Stimulated activated CD8-positive, alpha-beta memory T cell treated with anti-CD3 and anti-CD28 coated beads, Interleukin-7, amount 100 ng/mL, for 24 hours (primary cell): ENCODE measurements at places on chromosomes 2 and 18.

GRCh38 chr2:20299113-20299512 lies 51.5 kb downstream of the PUM2 start:
- no peak for DNase-seq

GRCh38 chr18:49558356-49558755 lies 3.5 kb upstream of the LIPG start:
- DNase-seq, result no peak

DNA sequence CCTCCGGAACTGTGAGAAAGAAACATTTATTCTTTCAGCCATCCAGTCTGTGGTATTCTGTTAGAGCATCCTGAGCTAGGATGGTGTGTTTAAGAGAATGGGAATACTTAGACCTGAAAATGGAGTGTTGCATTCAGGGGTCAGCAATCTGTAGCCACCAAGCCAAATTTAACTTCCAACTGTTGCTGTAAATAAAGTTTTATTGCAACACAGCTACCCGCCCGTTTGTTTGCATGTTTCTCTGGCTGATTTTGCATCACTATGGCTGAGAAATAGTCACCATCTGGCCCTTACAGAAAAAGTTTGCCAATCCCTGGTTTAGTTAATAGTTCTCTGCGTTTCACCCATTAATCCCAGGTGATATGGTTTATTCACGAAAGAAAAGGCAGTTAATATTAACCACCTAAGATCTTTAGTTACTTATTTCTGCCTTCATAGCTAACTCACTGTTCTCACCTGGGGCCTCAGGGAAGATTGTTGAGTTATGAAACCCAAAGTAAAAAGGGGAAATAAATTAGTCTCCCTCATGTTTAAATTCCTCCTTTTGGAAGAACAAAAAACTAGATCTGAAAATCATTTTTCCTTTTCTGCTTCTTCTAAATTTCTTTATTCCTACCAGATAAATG lies 9.5 kb upstream of the CYS1 start:
- no peak for DNase-seq

- DNase-seq, result no peak
Observed at GRCh38 chr18:3104190-3105054, 91.5 kb upstream of the LPIN2 start.

- no peak for DNase-seq
Observed at GRCh38 chr18:58549814-58550339, 79.0 kb downstream of the ALPK2 start.

GRCh38 chr2:182779323-182779722 lies 63.3 kb downstream of the DNAJC10 start:
- no peak for DNase-seq

GRCh38 chr2:129903586-129904425 lies 75.7 kb upstream of the RAB6C start:
- no peak for DNase-seq

DNA sequence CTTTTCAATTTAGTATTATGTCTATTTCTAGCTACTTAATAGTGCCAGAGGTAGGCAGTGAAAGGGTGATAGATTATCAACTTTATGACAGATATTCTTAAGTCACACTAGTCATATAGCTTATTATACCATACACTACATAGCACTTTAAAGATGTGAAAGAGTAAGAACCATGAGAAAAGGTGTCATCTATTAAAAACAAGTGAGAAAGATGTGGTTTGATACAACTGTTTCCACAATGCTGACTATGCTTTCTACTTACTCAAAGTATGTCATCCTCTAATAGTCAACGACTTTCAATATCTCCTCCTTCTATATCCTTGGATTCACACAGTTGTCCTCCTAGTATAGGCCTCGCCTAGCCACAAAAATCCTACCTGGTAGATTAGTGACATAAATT lies 132.9 kb upstream of the WDSUB1 start:
- DNase-seq, result no peak
